ENCODE measurements at places on chromosomes 3 and 15. TPM values are rescaled to one million over a fixed set of nuclear protein-coding genes. Genes with fewer than 3 reads are reported as not detected.

CEMIP gene
- polyA plus RNA-seq = not detected

IFRD2 gene
- polyA plus RNA-seq = 54.3 TPM

SCN11A gene
- not detected for polyA plus RNA-seq

ROPN1B gene
- polyA plus RNA-seq = not detected

PTH1R gene
- not detected for polyA plus RNA-seq

ALDH1L1 gene
- polyA plus RNA-seq = not detected

PLA2G4E gene
- not detected for polyA plus RNA-seq

CCDC54 gene
- polyA plus RNA-seq = 0.32 TPM

CCNL1 gene
- 44.2 TPM for polyA plus RNA-seq

POLQ gene
- polyA plus RNA-seq = not detected

DNA sequence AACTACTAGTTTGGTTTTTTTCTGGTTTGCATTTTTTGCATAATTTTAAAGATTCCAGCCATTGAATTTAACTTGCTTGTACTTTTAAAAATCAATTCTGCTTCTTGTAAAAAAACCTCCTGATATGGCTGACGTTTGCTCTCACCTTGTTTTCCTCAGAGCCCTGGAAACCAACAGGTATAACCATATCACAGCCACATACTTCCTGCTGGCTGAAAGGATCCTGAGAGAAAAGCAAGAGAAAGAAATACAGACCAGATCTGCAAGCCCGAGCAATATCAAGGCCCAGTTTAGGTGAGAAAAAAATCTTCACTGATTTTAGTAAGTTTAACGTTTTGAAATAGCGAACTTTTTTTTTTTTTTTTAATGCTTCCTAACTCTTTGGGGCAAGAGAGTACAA lies 56.8 kb downstream of the SNRK start:
- H3K4me3 ChIP-seq = peak overlapping the region; percentile 71
- H3K27me3 ChIP-seq = peaks cover 16% of the 10 kb centered on the region
- peak overlapping the region; percentile 98 for H3K27ac ChIP-seq
- DNase-seq = no peak

GRCh38 chr15:74350295-74351275 lies 16.9 kb downstream of the CYP11A1 start:
- no peak overlapping the region for H3K27ac ChIP-seq
- no peaks in the 10 kb centered on the region for H3K36me3 ChIP-seq
- H3K27me3 ChIP-seq = no peaks in the 10 kb centered on the region
- H3K4me1 ChIP-seq = no peaks in the 10 kb centered on the region
- no peak overlapping the region for H3K4me3 ChIP-seq

GRCh38 chr15:95814908-95815307 lies 515.6 kb upstream of the NR2F2 start:
- no peaks in the 10 kb centered on the region for H3K4me1 ChIP-seq
- no peak overlapping the region for H3K27ac ChIP-seq
- DNase-seq = no peak
- peaks cover 4% of the 10 kb centered on the region for H3K36me3 ChIP-seq
- H3K27me3 ChIP-seq = peaks cover 7% of the 10 kb centered on the region
- no peak overlapping the region for H3K4me3 ChIP-seq

DNA sequence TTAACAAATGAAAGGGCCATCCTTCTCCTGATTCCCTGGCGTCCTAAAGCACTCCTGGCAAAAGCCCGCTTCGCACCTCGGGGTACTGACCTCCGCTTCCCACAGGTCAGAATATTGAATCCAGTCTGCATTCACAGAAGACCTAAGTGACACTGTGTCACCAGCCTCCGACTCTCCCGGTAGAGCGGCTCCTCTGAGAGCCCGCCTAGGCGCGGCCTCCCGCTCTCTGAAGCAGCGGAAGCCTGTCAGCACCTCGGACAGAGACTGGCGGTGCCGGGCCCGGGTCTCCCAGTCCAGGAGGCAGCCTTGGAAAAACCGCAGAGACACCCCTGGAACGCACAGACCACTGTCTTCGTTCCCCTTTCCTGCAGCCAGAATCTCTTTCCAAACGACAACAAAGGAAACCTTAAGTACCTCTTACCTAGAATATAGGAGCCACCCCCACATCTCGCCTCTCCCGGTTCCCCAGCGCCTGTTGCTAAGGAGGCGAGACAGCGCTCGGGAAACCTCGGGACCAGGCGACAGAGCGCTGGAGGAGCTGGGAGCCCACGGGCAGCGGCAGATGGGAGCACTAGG lies 1.2 kb downstream of the GABRB3 start:
- DNase-seq = no peak
- H3K27me3 ChIP-seq = peaks cover 7% of the 10 kb centered on the region
- no peak overlapping the region for H3K4me3 ChIP-seq
- no peaks in the 10 kb centered on the region for H3K36me3 ChIP-seq

DNA sequence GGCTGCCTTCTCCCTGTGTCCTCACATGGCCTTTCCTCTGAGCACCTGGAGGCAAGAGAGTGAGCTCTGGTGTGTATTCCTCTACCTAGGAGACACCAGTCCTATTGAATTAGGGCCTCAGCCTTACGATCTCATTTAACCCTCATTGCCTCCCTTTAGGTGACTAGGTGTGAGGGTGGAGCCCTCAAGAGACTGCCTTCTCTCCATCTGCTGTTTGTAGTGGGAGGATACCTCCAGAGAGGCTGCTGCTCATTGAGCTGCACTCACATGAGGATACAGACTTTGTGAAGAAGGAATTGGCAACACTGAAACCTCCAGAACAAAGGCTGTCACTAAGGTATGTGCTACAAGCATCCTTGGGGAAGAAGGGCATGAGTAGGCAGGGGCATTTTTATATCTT lies at the start of gene CCR8:
Gene CCR8, plus strand, starts transcription at position 217 of the 400 bp plus-strand sequence. CDS start 2,623 bp downstream, outside the sequence.
- DNase-seq = no peak
- no peak within 1 kb of the TSS for H3K4me3 ChIP-seq
- peaks cover 8% of the 10 kb centered on the region for H3K36me3 ChIP-seq
- H3K4me1 ChIP-seq = peaks cover 30% of the 10 kb centered on the region
- H3K27me3 ChIP-seq = no peaks in the 10 kb centered on the region

GRCh38 chr3:68062926-68063325 lies 408.5 kb upstream of the SUCLG2 start:
- no peaks in the 10 kb centered on the region for H3K27me3 ChIP-seq
- peaks cover 7% of the 10 kb centered on the region for H3K4me1 ChIP-seq
- no peak overlapping the region for H3K27ac ChIP-seq
- peaks cover 8% of the 10 kb centered on the region for H3K36me3 ChIP-seq
- DNase-seq = no peak

DNA sequence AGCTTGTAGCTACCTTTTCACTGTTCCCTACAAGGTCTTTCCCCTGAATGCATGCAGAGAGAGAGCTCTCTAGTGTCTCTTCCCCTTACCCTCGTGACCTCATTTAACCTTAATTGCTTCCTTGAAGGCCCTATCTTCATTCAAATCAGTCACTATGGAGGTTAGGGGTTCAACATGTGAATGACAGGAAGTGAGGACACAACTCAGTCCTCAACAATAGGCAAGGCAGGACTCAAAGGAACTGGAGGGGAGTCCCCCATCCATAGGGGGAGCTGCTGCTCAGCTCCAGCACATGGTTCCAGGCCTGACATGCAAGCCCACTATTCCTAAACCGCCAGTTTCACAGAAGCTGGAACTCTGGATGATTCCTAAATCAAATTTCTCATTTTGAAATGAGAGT lies 33.8 kb upstream of the GYG1 start:
- no peak overlapping the region for H3K4me3 ChIP-seq
- H3K27ac ChIP-seq = no peak overlapping the region
- no peaks in the 10 kb centered on the region for H3K4me1 ChIP-seq
- H3K27me3 ChIP-seq = peaks cover 4% of the 10 kb centered on the region
- no peak for DNase-seq

GRCh38 chr15:68550004-68550403 lies 28.8 kb upstream of the CORO2B start:
- no peak for DNase-seq
- H3K27me3 ChIP-seq = peaks cover 3% of the 10 kb centered on the region
- no peaks in the 10 kb centered on the region for H3K4me1 ChIP-seq
- H3K4me3 ChIP-seq = no peak overlapping the region
- no peak overlapping the region for H3K27ac ChIP-seq

- DNase-seq = no peak
- no peaks in the 10 kb centered on the region for H3K36me3 ChIP-seq
- H3K27me3 ChIP-seq = no peaks in the 10 kb centered on the region
- H3K4me3 ChIP-seq = no peak overlapping the region
- H3K27ac ChIP-seq = no peak overlapping the region
Observed at GRCh38 chr3:147816752-147817151, 407.6 kb downstream of the ZIC1 start.

DNA sequence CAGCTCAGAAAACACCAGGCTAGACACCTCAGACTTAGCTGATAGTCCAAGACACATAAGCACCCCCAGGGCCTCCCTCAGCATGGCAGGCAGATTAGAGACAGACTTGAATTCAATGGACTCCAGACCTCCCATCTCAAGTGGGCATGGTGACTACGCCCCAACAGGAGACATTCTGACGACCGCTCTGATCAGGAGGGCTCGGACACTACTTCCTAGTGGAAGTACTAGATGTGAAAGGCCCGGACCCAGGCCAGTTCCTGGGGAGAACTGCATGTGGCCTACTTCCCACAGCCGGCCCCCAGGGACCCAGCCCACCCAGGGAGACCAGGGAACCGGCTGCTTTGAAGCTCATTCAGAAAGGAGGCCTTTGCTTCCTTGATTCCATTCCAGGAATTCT lies 16.9 kb downstream of the POC1A start:
- DNase-seq = no peak
- H3K4me1 ChIP-seq = peaks cover 8% of the 10 kb centered on the region
- no peak overlapping the region for H3K27ac ChIP-seq
- no peaks in the 10 kb centered on the region for H3K36me3 ChIP-seq
- H3K27me3 ChIP-seq = no peaks in the 10 kb centered on the region
- no peak overlapping the region for H3K4me3 ChIP-seq

- no peaks in the 10 kb centered on the region for H3K27me3 ChIP-seq
- H3K36me3 ChIP-seq = peaks cover 25% of the 10 kb centered on the region
- H3K27ac ChIP-seq = no peak overlapping the region
Observed at GRCh38 chr15:65893060-65893459, 23.8 kb downstream of the RAB11A start.

DNA sequence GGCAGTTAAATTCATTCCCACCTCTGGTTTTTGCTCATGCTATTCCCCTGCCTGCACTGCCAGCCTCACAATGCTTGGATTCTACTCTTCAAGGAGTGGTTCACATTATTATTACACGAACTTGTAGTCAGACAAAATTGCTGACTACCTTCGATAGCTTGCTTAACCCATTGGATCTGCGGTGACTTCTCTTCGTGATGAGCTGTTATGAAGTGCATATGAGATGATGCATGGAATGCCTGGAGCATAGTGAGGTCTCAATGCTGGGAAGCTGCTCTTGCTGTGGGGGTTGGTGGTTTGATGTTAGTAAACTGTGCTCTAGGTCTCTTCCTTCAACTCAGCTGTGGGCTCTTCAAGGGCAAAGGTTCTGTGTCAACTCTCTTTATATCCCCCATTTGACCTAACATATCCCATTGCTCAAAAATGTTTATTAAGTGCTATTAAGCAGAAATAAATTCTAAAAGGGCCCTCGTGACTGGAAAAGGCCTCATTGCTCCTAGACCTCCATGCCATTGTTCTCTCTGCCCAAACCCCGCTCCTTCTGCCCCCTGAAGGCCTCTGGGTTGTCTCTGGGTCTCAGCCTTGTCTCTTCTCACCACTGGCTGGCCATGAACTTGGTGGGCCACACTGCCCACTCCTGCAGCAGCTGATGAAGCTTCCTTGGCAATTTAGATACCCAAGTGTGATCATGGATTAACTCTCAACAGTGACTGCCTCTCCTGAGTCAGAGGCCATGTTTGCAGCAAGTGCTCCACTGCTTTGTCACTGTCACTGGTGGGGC lies 4.5 kb upstream of the SLCO2A1 start:
- H3K27me3 ChIP-seq = peaks cover 13% of the 10 kb centered on the region
- H3K4me3 ChIP-seq = no peak overlapping the region
- no peak for DNase-seq
- no peaks in the 10 kb centered on the region for H3K36me3 ChIP-seq
- H3K27ac ChIP-seq = no peak overlapping the region

GRCh38 chr15:94387442-94387841 lies 156.1 kb downstream of the MCTP2 start:
- DNase-seq = no peak
- H3K27me3 ChIP-seq = peaks cover 10% of the 10 kb centered on the region
- H3K27ac ChIP-seq = peak overlapping the region; percentile 89
- H3K4me3 ChIP-seq = peak overlapping the region; percentile 77

DNA sequence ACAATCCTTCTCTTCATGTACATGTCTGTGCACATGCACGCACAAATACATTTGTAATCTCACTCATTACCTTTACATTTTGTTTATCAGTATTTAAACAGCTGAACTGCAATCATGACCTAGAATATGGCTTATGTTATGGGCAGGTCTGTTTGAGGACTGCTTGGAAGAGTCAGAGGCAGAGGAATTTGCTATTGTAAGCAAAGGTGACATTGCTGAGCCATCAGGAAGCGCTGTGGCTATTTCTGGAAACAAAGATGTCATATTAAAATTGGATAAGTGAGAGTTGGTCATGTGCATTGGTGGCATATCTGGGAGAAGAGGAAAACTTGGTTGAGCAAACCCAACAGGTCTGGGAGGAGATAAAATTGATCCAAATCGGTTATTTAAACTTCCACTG lies 41.6 kb downstream of the USF3 start:
- H3K27me3 ChIP-seq = no peaks in the 10 kb centered on the region
- peaks cover 39% of the 10 kb centered on the region for H3K36me3 ChIP-seq
- no peaks in the 10 kb centered on the region for H3K4me1 ChIP-seq
- H3K27ac ChIP-seq = no peak overlapping the region
- no peak overlapping the region for H3K4me3 ChIP-seq
- no peak for DNase-seq

GRCh38 chr3:170953736-170954135 lies 45.3 kb upstream of the EIF5A2 start:
- H3K36me3 ChIP-seq = no peaks in the 10 kb centered on the region
- peaks cover 4% of the 10 kb centered on the region for H3K27me3 ChIP-seq
- H3K4me1 ChIP-seq = no peaks in the 10 kb centered on the region
- no peak overlapping the region for H3K27ac ChIP-seq
- no peak for DNase-seq
- no peak overlapping the region for H3K4me3 ChIP-seq

Data from immature natural killer cell (primary cell).